ENCODE measurements at places on chromosomes 2 and 18. TPM values are rescaled to one million over a fixed set of nuclear protein-coding genes. Genes with fewer than 3 reads are reported as not detected.

GRCh38 chr2:42194428-42194827 is 25.3 kb downstream of the EML4 start:
- no peak for DNase-seq

DNA sequence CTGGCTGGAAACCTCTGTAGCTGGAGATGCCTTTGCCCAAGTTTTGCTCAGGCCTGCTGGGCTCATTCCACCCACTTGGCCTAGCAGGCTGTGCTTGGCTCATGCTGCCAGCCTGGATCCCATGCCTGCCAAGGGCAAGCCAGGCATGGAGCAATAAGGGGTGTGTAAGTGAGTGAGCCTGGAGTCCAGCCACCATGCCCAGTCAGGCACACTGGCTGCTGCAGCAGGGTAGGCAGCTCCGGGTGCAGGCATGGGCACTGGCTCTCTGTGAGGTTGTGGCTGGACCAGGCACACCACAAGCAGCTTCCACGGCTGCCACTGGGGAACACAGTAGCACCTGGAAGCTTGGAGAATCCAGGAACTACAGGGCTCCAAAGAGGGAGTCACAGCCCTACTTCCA is 147.7 kb upstream of the HS6ST1 start:
- no peak for DNase-seq

GRCh38 chr2:238920601-238921001 is 72.7 kb downstream of the TWIST2 start:
- DNase-seq, result no peak

Gene RBM45
- 11.6 TPM for total RNA-seq

GRCh38 chr2:75466708-75467311 is 93.9 kb downstream of the EVA1A start:
- DNase-seq, result peak; percentile 53

DNA sequence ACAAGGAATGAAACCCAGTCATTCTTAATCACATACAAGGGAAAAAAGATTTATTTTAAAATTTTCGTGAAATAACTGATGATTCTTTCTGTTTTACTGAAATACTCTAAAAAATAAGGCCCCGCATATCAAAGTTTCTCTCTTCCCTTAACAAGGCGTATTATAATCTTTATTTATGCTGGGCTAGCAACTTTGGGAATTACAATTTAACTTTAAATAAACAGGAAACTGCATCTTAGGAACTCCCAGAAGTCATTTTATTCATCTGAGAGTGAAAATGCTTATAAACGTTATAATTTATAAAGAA is 166.7 kb downstream of the TCF4 start:
- DNase-seq, result no peak

DNA sequence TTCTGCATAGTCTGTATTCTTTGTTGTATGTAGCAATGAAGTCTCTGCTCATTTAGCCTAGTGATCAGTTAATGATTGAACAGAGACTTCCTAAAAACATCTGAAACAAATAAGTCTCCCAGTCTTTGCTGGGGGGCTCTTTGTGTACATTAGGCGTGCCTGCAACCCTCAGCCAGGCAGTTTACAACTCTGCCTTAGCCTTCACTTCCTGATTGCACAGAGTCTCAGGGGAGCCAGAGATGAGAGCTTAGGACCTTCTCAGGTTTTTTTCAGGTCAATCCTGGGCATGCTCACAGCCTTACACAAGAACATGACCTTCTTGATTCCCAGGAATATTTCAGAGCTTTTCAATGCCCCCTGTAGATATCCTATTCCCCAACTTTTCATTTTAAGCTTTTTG is 44.0 kb upstream of the BIN1 start:
- no peak for DNase-seq

DNA sequence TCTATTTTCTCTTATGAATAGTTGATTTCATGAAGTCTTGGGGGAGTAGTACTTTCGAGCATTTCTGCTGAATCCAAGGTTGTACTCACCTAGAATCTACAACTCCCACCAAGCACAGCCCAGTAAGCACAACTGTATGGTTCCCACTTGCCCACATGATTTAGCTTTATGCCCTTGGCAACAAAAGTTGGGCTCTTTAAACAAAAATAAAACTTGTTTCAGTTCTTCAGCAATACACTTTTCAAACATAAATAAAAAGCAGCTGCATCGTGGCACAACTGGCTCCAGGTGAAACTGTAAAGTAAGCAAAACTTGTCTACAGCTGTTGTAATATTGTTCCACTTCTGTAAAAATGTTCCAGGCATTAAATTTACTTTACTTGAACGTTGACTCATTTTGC is 99.8 kb upstream of the FSIP2 start:
- peak; percentile 25 for DNase-seq

Gene GLI2
- 18.4 TPM for total RNA-seq
